Activated CD4-positive, alpha-beta T cell treated with anti-CD3 and anti-CD28 coated beads for 4 hours (primary cell): ENCODE measurements at places on chromosomes 7 and 10.
A peak's percentile ranks its signal among the peaks of the same experiment; 100 is the strongest.

- DNase-seq, result no peak
Observed at GRCh38 chr10:77485847-77486246, 151.8 kb downstream of the KCNMA1 start.

GRCh38 chr7:74343281-74344131 lies 54.3 kb downstream of the CLIP2 start:
- DNase-seq, result no peak

DNA sequence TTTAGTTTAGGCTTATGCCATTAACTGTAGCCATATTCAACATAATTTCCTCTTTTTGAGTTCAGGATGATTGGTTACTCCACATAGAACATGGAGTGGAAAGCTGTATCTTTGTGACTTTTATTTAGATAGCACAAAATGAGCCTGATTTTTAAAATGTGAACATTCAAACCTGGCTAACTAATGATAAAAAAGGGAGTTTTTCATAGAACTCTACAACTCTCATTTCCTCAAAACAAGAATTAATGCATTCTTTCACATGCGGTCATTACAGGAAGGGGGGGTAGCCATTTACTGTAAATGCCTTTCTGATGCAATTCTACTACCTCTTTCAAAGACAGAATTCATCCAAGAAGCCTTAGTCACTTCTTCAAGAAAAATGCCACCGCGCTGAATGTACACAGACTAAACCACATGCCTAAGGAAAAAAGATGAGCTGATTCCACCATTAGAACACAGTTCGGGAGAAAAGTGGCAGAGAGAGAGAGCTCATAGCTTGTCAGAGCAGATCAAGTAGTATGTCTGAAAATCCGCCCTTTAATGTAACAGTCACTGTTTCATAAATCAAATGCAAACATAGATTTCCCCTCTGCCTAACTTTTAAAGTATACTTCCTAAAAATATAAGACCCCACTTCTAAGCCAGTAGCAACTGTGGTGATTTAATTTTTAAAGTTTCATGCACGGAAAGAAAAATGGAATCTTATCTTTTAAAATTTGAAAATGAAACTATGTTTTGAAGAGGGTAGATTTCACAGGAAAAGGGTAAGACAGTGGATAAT lies 226.4 kb upstream of the KLF14 start:
- peak; percentile 73 for DNase-seq

DNA sequence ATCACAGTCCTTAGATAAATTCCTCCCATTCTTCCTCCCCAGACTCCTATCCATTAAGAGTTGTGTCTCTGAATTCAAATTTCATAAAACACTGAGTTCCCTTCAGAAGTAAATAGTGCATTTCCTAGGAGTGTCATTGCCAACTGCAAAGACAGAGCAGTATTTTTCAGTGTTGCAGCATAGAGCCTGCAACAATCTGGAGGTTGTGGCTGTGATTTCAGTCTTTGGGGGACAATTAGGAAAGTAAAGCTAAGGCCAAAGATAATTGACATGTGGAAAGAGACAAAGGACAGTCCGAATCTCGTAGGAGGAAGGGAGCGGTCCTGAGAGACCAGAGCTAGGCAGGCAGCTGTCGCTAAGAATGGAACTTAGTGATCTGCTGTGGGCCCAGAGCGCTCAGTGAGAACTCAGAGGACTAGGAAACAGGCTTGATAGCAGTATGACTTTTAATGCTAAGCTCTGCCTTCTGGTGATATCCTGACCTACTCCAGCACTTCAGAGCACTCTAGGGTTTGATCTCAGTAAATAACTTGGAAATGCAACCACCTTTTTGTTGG lies 46.2 kb downstream of the PRPF18 start:
- no peak for DNase-seq

- DNase-seq, result peak; percentile 54
Observed at GRCh38 chr10:33005322-33006301, 47.6 kb upstream of the ITGB1 start.

- DNase-seq, result no peak
Observed at GRCh38 chr7:80533287-80533686, 21.4 kb upstream of the GNAT3 start.

DNA sequence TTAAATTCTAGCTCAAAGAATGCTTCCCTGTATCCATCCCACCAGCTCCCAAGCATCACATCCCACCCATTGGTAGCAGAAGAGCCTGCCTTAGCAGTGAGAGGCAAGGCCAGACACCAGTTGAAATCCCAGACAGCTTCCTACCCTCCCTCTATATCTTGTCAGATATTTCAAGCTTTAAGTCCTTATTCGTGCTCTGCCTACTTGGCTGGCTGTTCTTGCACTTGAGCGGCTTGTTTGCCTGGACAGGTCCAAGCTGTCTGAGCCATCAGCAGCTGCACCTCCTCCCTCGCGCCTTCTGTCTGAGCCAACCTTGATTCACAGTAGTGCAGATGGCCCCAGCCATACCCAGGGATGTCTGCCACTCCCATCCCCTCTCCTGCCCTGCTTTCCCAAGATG lies 16.4 kb downstream of the LRRC4 start:
- no peak for DNase-seq

DNA sequence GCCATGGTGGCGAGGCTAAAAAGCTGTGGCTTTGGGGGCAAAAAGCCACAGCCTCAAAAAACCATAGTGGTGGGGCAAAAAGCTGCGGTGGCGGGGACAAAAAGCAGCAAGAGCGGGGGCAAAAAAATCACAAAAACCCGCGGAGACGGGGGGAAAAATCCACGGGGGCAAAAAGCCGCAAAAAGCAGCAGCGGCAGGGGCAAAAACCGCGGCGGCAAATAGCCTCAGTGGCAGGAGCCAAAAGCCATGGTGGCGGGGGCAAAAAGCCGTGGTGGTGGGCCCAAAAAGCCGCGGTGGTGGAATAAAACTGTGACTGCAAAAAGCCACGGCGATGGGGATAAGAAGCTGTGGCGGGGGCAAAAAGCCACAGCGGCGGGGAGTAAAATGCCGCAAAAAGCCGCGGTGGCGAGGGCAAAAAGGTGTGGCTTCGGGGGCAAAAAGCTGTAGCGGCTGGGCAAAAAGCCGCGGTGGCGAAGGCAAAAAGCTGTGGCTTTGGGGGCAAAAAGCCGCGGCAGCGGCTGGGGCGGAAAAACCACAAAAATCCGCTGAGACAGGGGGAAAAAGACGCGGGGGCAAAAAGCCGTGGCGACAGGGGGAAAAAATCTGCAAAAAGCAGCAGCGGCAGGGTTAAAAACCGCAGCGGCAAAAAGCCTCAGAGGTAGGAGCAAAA lies 526.6 kb downstream of the ZNF33B start:
- no peak for DNase-seq

GRCh38 chr10:120451968-120452367 lies 5.1 kb upstream of the PLPP4 start:
- DNase-seq, result no peak

GRCh38 chr10:123655751-123656150 lies 10.4 kb upstream of the GPR26 start:
- no peak for DNase-seq

DNA sequence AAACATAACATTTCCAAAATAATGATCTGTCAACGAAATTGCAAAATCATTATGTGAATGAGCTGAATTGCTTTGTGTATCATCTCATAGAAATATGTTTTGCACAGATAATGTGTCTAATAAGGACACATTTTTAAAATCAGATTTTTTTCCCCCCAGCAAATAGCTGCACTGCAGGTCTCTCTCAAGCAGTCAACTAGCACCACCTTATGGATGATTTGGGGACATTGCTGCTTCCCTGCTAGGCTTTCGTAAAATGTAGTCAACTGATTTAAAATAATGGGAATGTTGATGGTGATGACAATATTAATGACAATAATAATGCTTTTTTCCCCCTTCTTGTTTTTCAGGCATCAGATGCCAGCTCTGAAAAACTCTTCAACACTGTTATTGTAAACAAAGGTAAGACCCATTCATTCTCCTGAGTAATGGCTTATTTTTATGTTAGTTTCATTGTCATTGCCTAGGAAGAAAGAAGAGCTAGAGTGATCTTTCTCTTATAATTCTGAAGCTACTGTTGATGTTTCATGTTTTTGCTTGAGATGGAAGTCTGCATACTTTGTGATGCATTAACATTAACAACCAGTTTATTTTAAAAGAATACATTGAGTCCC lies 433.6 kb upstream of the GALNT17 start:
- DNase-seq, result no peak

- no peak for DNase-seq
Observed at GRCh38 chr7:46741938-46742540, 821.0 kb upstream of the IGFBP3 start.

DNA sequence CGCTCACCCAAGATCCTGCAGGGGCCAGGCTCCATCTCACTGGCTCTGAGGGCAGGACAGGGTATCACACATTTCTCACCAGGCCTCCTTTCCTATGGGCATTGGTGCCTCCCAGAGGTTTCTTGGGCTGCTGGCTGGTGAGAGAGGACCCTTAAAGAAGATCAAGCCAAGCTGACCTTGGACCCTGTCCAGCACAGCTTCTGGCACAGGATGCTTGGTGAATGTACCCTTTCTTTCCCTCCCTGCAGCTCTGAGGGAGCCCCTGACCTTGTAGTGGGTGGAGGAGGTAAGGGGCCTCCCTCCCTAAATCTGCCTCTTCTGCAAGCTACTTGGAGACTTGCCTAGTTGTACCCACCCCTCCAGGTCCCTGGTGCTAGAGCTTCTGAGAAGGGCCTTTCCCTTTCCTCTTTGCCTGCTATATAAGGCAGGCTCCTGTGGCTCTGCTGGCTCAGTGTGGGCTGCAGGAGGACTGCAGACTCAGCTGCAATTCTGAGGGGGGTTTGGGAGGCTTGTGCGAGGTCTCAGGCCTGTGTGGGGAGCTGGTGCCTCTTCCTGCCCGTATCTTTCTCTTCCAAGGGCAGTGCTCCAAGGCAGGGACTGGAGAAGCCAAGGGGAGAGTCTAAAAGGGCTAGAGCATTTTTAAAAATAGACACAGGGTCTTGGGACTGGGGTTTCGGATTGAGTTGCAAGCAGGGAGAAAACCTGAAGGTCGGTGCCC lies 11.7 kb upstream of the TRIM8 start:
- DNase-seq, result no peak

- DNase-seq, result no peak
Observed at GRCh38 chr10:71504570-71504969, 107.8 kb downstream of the CDH23 start.

- DNase-seq, result no peak
Observed at GRCh38 chr7:110375068-110375467, 715.9 kb upstream of the LRRN3 start.

DNA sequence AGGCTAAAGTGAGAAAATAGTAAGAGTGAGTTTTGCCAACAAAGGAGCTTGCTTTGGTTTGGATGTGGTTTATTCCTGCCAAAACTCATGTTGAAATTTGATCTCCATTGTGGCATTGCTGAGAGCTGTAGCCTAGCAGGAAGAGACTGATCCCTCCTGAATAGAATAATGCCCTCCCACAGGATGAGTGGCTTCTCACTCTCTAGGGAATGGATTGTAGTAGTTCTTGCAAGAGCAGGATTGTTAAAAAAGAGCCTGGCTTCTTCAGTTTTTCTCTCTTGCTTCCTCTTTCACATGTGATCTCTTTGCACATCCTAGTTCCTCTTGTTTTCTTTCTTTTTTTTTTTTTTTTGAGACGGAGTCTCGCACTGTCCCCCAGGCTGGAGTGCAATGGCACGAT lies 34.4 kb downstream of the ASAH2 start:
- DNase-seq, result no peak

DNA sequence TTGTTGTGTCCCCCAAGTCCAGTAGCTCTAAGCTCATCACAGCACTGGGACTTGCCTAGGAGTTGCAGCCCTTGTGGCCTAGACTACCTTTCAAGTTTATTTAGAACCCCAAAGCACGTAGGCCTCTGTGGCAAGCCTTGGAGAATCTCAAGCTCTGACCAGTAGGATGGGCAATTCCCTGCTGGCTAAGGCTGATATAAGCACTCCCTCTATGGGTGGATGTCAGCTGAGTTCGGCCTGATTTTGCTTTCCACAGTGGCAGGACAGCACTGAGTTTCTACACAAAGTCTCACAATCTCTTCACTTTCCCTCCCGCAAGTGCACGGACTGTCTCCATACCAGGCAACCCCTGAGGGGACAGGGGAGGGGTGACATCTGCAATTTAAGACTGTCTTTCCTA lies 886.4 kb upstream of the LRRN3 start:
- DNase-seq, result no peak

GRCh38 chr10:28676326-28676967 lies 874 bp upstream of the BAMBI start:
- DNase-seq, result peak; percentile 24

DNA sequence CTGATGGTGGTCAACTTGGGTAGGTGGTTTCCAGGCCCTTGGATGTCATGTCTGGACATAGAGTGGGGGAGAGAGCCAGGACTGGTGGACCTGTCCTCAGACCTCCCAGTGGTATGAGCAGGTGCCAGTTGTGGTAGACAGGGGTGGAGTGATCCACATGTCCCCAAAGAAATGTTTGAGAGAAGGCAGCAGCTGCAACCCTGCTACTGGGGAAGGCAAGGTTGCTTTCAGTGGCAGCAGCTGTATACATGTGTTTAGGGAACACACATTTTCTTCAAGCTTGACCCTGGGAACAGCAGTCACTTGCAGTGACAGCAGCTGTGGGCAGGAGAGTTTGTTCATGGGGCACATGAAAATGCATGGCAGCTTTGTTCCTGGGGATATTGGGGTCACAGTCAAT lies 882.6 kb upstream of the C7orf33 start:
- no peak for DNase-seq

- DNase-seq, result no peak
Observed at GRCh38 chr7:75711076-75711475, 27.7 kb downstream of the HIP1 start.

DNA sequence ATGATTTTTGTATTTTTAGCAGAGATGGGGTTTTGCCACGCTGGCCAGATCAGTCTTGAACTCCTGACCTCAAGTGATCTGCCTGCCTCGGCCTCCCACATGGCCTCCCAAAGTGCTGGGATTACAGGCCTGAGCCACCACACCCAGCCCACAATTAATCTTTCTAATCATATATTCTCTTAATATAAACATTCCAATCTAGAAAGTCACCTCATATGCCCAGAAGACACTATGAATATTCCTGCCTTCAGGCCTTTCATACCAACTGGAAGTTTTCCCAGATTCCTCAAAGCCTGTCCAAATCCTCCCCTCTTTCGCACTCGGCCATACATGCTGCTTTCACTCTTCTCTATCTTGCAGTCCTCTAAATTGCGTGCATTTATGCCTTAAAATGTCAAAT lies 32.6 kb downstream of the PDZD8 start:
- DNase-seq, result no peak

- DNase-seq, result no peak
Observed at GRCh38 chr7:158499082-158499455, 88.6 kb downstream of the PTPRN2 start.

DNA sequence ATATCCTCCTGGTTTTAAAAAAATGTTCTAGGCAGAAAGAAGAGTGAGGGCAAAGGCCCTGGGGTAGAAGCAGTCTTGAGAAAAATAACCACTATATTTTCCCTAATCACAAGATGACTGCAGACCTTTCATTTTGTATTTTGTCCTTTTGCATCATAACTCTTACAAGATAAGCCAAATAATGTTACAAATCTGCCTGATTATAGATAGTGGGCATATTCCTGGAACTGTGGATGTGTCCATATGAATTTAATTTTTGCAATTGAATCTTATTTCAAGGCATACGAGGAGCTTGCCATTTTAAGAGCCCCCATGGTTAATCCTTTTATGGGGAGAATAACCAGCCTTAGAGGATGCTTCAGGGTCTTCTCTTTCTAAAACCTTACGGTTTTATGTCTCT lies 102.7 kb downstream of the ADRA2A start:
- DNase-seq, result no peak

- DNase-seq, result no peak
Observed at GRCh38 chr7:22879709-22880306, 57.2 kb upstream of the TOMM7 start.
